Globus pallidus (tissue), 1 donor: ENCODE measurements at places on chromosomes 3 and 15.

GRCh38 chr3:114622001-114622400, 328.2 kb downstream of the TIGIT start:
- DNase-seq, result no peak

GRCh38 chr15:89360294-89360971, 25.8 kb upstream of the POLG start:
- peak; percentile 68 for DNase-seq

DNA sequence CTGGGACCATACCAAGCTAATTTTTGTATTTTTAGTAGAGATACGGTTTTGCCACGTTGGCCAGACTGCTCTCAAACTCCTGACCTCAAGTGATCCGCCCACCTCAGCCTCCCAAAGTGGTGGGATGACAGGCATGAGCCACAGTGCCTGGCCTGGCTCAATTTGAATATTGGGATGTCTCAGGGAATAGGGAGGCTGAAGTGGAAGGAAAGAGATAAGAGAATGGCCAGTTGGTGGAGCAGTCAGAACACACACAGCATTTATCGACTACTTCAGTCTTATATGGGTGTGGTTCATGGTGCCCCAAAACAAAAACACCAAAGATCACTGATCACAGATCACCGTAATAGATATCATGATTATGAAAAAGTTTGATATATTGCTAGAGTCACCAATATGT, 144.4 kb downstream of the GMNC start:
- no peak for DNase-seq

DNA sequence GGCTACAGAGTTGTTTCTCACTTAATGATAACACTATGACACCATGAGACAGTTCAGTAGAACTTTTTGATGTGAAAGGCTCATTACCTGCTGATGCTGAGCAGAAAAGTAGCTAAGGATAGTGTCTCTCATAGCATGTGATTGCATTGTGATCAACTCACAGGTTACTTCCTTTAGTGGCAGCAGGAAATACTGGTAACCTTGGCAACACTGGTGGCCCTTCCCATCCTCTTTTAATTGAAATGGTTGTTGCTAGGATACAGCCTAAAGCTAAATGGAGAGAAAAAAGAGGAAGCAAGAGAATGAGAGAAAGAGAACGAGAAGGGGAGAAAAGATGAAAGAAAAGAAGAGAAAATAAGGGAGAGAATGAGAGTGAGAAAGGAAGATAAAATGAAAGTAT, 204.7 kb upstream of the GAP43 start:
- no peak for DNase-seq

- DNase-seq, result no peak
Measured at GRCh38 chr3:98793971-98794370, 30.8 kb downstream of the ST3GAL6 start.

DNA sequence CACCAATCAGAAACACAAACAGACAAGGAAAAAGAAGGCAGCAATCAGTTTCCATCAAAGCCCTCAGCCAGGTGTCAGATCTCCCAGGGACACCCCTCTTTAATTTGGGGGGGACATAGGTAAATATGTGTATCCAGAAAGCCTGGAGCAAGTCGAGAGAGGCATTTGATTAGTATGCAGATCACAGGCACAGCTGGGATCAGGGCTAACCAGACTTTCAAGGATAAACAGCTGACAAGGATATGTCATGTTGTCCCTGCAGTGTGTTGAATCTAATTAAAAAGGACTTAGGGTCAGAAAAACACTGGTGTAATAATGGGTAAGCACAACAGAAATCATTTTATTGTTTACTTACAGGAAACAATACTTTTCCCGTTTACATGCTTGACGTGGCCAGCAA, 30.2 kb downstream of the NSMCE3 start:
- DNase-seq, result no peak

DNA sequence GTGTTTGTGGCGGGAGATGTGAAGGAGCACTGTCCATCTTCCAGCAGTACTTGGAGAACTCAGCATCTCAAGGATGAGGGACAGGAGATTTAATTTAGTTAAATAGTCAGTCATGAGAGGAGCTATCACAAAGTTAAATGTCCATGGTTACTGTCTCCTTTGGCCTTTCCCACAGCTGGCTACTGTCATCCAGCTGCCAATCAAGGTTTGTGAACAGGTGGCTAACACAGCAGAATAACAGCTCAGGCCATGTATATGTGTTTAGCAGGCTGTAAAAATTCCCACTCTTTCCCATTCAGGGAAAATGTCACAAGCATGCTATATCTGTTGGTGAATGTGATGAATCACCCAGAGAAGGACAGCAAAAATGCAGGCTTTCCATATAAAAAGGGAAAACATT, 120.5 kb downstream of the TMEM108 start:
- DNase-seq, result no peak

DNA sequence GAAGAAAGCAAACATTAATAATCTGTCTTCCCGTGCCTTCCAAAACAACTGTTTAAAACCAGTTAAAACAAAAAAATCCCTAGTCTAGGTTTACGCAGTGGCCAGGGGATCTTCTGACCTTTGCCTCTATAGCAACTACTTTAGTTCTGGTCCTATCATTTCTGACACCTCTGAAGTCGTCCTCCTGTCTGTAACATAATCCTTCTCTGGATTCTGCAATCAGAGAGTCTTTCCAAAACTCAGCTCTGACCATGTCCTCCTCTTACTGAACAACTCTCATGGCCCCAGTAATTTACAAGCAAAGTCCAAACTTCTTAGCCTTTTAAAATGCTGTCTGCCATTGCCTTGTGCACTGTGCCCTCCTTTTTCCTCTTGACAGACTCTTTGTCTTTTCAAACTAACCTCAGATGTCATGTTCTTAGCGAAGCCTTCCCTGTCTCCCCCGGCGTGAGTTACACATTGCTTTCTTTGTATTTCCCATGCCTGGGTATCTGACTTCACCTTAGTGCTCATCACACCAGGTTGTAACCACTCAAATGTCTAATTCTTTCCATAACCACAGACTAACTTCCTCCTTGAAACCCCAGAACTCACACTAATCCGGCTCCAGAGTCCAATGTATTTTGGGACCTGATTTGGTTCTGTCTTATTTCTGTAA, 105.2 kb upstream of the BNIP2 start:
- no peak for DNase-seq

DNA sequence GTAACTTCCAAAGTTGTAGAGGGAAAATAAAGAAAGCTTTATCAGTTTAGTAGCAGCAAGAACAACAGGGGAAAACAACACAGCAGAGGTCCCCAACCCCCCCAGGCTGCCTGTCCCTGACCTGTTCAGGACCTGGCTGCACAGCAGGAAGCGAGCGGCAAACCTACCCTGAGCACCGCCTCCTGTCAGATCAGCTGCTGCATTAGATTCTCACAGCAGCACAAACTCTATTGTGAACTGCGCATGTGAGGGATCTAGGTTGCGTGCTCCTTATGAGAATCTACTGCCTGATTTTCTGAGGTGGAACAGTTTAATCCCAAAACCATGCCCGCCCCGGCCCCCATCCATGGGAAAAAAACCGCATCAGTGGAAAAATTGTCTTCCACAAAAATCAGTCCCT, 40.3 kb downstream of the USP50 start:
- DNase-seq, result no peak

DNA sequence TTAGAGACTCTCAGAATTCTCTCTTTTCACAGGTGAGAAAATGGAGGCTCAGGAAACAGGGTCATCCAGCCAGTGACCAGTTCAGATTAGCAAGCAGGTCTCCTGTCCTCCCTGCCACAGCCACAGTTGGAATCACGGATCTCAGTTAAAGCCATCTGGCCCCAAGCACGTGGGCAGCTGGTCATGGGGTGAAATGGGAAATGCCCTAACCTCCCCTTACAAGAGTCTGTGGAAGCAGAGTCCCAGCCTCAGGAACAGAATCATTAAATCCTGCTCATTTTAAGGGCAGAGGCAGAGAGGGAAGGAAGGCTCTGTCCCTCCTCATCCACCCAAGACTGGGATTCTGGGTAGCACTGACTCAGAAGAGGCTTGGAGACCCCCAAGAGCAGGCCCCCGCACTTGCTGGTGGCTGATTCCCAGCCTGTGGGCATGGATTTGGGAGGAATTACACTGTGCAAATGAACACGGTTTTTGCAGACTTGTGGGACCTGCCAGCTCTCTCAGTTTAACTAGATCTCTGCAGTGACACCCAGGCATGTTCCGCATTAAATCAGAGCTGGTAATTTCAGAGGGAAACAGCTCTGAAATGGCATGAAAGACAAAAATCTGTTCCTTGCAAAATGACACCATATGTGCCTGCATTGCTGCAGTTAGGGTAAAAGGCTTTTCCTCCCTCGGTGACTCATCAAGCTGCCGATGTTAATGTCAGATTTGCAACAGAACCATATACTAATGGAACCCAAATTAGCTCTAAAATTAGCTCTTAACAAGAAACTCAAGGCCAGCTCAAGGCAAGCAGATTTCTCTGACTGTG, 89.0 kb downstream of the BDH1 start:
- DNase-seq, result no peak

DNA sequence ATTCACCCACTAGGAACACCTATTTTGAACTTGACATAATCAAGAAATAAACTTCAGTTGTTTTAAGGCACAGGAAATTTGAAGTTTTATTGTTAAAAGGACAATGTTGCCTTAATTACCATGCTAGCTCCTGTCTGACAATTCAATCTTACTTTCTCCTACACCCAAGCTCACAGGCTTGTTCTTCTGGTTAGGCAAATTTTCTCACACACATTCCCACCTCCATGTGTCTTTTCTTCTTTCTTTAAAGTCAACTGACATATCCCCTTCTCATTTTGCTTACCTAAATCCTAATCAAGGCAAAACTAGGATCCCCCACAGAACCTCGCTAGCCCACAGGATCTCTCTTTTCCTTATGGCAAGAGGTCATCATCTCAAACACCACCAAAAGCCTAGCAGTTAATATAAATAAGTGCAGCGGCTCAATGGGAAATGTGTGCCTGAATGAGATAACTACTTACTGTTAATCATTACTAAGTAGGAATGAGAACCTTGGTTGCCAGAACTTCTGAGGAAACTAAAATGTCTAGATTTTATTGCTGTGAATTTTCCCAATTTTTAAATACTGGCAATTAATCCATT, 189.3 kb downstream of the PLCH1 start:
- no peak for DNase-seq

- DNase-seq, result no peak
Measured at GRCh38 chr15:49831206-49831965, 210.5 kb downstream of the DTWD1 start.

GRCh38 chr3:157475921-157476414, 27.2 kb downstream of the VEPH1 start:
- no peak for DNase-seq

GRCh38 chr3:105746231-105746996, 122.4 kb downstream of the CBLB start:
- DNase-seq, result no peak

GRCh38 chr15:89129123-89129815, 41.0 kb downstream of the ABHD2 start:
- peak; percentile 35 for DNase-seq

DNA sequence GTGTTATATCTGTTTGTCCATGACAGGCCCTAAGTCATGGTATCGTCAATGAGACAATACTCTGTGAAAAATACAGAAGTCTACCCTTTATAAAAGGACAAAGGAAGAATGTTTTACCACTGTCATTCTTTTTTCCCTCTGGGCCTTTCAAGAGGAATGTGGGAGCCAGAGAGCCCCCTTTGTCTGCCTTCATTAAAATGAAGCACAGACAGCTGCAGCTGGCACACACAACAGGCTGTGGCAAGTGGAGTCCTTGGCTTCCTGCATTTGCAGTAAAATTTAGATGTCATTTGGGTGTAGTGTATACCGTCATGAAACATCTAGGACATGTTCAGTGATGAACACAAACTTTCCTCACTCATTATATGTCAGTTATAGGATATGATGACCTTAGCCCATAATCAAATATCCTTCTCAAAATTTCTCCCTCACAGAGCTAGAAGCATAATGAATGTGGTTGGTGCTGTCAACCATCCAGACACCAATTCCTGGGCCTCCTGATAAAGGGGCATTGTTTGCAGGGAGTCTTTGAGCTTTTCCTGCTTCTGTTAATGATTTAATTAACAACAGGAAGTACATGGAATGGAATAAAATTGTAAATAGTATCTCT, 76.4 kb downstream of the DHX36 start:
- peak; percentile 75 for DNase-seq

- DNase-seq, result no peak
Measured at GRCh38 chr3:29949940-29950616, 656.3 kb upstream of the TGFBR2 start.

GRCh38 chr3:8311321-8311720, 190.3 kb upstream of the LMCD1 start:
- DNase-seq, result no peak

DNA sequence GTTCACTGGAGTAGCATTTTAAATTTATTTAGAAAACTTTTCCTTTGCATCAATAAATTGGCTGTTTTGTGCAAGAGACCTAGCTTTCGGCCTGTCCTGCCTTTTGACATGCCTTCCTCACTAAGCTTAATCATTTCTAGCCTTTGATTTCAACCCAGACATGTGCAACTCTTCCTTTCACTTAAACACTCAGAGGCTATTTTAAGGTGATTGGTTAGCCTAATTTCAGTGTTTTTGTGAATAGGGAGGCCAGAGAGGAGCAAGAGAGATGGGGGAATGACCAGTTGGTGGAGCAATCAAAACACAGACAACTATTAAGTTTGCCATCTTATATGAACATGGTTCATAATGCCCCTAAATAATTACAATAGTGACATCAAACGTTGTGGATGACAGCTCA, 333.4 kb downstream of the SLC9A9 start:
- no peak for DNase-seq

GRCh38 chr15:65968511-65968910, 99.2 kb downstream of the RAB11A start:
- DNase-seq, result no peak

GRCh38 chr3:27568393-27568792, 84.2 kb upstream of the SLC4A7 start:
- DNase-seq, result peak; percentile 38
